ENCODE measurements at places on chromosomes 2 and 18. TPM values are rescaled to one million over a fixed set of nuclear protein-coding genes. Genes with fewer than 3 reads are reported as not detected.

The DSG4 gene
- total RNA-seq: not detected

The ZBTB7C gene
- not detected for total RNA-seq

The SCG2 gene
- total RNA-seq: 11.7 TPM

The MC2R gene
- total RNA-seq: not detected

The ANKAR gene
- total RNA-seq: 2.1 TPM

The ZNF2 gene
- total RNA-seq: 3.3 TPM

The PLB1 gene
- not detected for total RNA-seq

The SERPINB13 gene
- not detected for total RNA-seq

The DES gene
- under 0.01 TPM for total RNA-seq

The ZNF396 gene
- 0.78 TPM for total RNA-seq

The REEP1 gene
- 0.40 TPM for total RNA-seq
